ENCODE measurements at places on chromosomes 5 and 9. TPM values are rescaled to one million over a fixed set of nuclear protein-coding genes. Genes with fewer than 3 reads are reported as not detected.

GRCh38 chr5:33275391-33275790, 165.4 kb upstream of the TARS1 start:
- no peak for DNase-seq

- DNase-seq = peak; percentile 13
Observed at GRCh38 chr9:23702311-23702922, 123.6 kb downstream of the ELAVL2 start.

Gene SLC22A4
- total RNA-seq = 2.5 TPM

Gene SH3RF2
- total RNA-seq = 0.09 TPM

Gene SEMA6A
- total RNA-seq = 181 TPM

Gene RPS14
- 1,114 TPM for total RNA-seq

Measured in cerebellum (tissue), 4 donors.